Placental pericyte (primary cell): ENCODE measurements at places on chromosomes 1 and 21. TPM values are rescaled to one million over a fixed set of nuclear protein-coding genes. Genes with fewer than 3 reads are reported as not detected.

NECTIN4 gene
- 1.1 and 2.6 TPM in 2 replicates for total RNA-seq

ZMYND12 gene
- 0.14 and 0.66 TPM in 2 replicates for total RNA-seq

RGS4 gene
- 2.4 and 538 TPM in 2 replicates for total RNA-seq

HPCAL4 gene
- not detected in 2 replicates for total RNA-seq

SLC1A7 gene
- 0.14 and 3.7 TPM in 2 replicates for total RNA-seq

TFF3 gene
- not detected in 2 replicates for total RNA-seq

SCP2 gene
- total RNA-seq = 118 and 149 TPM in 2 replicates

PKN2 gene
- total RNA-seq = 30.0 and 40.9 TPM in 2 replicates

RYR2 gene
- not detected in 2 replicates for total RNA-seq

HSF2BP gene
- 1.6 and 4.4 TPM in 2 replicates for total RNA-seq

ADAM30 gene
- not detected in 2 replicates for total RNA-seq

ADORA3 gene
- total RNA-seq = 0.43 TPM in 1 of 2 replicates, not detected in the other

MTARC2 gene
- 2.4 and 6.8 TPM in 2 replicates for total RNA-seq

KRTAP22-1 gene
- total RNA-seq = not detected in 2 replicates

CFHR3 gene
- total RNA-seq = not detected in 2 replicates

NBPF20 gene
- total RNA-seq = 1.8 and 4.3 TPM in 2 replicates

RGS13 gene
- total RNA-seq = not detected in 2 replicates

GPR153 gene
- total RNA-seq = 10.2 and 14.4 TPM in 2 replicates

AGT gene
- 0.14 and 1.3 TPM in 2 replicates for total RNA-seq

TMOD4 gene
- total RNA-seq = not detected in 2 replicates

MIS18A gene
- 2.4 and 12.5 TPM in 2 replicates for total RNA-seq

PDXK gene
- total RNA-seq = 96.1 and 192 TPM in 2 replicates

KCNH1 gene
- total RNA-seq = 1.1 and 4.2 TPM in 2 replicates

CCDC30 gene
- total RNA-seq = 0.43 and 0.66 TPM in 2 replicates

KCNE1 gene
- 0.43 and 1.3 TPM in 2 replicates for total RNA-seq

DNAJC6 gene
- 2.4 and 7.2 TPM in 2 replicates for total RNA-seq

RAB3B gene
- 8.3 and 85.0 TPM in 2 replicates for total RNA-seq

TEDDM1 gene
- not detected in 2 replicates for total RNA-seq

ERG gene
- total RNA-seq = 0.29 and 0.66 TPM in 2 replicates

NR1I3 gene
- not detected in 2 replicates for total RNA-seq

NHLH1 gene
- total RNA-seq = under 0.01 and 0.14 TPM in 2 replicates

LCE2C gene
- total RNA-seq = not detected in 2 replicates

ZNF697 gene
- 25.4 and 32.1 TPM in 2 replicates for total RNA-seq

LRRC38 gene
- not detected in 2 replicates for total RNA-seq

TNNT2 gene
- total RNA-seq = under 0.01 TPM in 1 of 2 replicates, not detected in the other

FLG2 gene
- not detected in 2 replicates for total RNA-seq

NID1 gene
- total RNA-seq = 145 and 154 TPM in 2 replicates

CCDC185 gene
- total RNA-seq = not detected in 2 replicates

USH2A gene
- total RNA-seq = under 0.01 TPM in 1 of 2 replicates, not detected in the other

ALX3 gene
- total RNA-seq = not detected in 2 replicates

RGS16 gene
- 0.14 and 2.4 TPM in 2 replicates for total RNA-seq

GCSAML gene
- total RNA-seq = under 0.01 TPM in 2 replicates

PDPN gene
- total RNA-seq = 20.3 and 249 TPM in 2 replicates

FAM43B gene
- under 0.01 TPM in 1 of 2 replicates, not detected in the other for total RNA-seq

NPL gene
- 0.43 and 1.8 TPM in 2 replicates for total RNA-seq

FMOD gene
- 0.29 and 7.9 TPM in 2 replicates for total RNA-seq

CTSS gene
- 11.8 and 28.6 TPM in 2 replicates for total RNA-seq

MKNK1 gene
- total RNA-seq = 19.2 and 21.4 TPM in 2 replicates

FMN2 gene
- 2.6 and 5.4 TPM in 2 replicates for total RNA-seq

CRNN gene
- not detected in 2 replicates for total RNA-seq

TBX19 gene
- total RNA-seq = 0.29 and 0.44 TPM in 2 replicates

CD1E gene
- not detected in 2 replicates for total RNA-seq

KRTAP19-3 gene
- total RNA-seq = not detected in 2 replicates
